ENCODE measurements at places on chromosomes 16 and 17.

GRCh38 chr16:30557707-30557956 lies 542 bp downstream of the ZNF764 start:
- no peak for DNase-seq

- DNase-seq: no peak
Observed at GRCh38 chr17:77312786-77313599, 172.2 kb downstream of the SEC14L1 start.

DNA sequence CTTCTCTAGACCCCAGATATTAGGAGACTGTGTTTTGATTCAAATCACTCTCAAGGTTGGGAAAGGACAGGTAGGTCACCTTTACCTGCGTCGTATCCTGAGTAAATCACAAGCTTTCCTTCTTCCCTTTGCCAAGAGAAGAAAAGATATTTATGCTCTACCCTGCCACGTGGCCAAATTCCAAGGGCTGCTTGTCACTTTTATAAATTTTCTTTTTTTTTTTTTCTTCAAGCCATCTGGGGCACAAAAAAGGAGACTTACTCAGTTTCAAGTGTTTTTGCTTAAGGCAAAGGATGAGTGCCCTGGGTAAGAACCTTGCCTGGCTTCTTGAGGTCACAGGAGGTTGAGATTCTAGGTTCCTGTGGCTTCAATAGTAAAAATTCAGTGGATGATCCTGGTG lies 285.1 kb downstream of the TMEM114 start:
- no peak for DNase-seq

DNA sequence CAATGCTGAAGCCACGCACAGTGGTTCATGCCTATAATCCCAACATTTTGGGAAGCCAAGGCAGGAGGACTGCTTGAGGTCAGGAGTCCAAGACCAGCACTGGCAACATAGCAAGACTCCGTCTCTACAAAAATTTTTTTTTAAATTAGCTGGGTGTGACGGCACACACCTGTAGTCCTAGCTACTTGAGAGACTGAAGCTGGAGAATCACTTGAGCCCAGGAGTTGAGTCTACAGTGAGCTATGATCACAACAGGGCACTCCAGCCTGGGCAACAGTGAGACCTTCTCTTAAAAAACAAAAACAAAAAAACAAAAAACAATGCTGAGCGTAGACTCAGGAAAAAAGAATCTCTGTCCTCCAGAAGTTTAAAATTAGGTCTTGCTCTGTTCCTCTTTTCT lies 6.1 kb downstream of the GNA13 start:
- DNase-seq: no peak

- DNase-seq: no peak
Observed at GRCh38 chr17:42804918-42805367, 6.3 kb downstream of the CNTD1 start.

DNA sequence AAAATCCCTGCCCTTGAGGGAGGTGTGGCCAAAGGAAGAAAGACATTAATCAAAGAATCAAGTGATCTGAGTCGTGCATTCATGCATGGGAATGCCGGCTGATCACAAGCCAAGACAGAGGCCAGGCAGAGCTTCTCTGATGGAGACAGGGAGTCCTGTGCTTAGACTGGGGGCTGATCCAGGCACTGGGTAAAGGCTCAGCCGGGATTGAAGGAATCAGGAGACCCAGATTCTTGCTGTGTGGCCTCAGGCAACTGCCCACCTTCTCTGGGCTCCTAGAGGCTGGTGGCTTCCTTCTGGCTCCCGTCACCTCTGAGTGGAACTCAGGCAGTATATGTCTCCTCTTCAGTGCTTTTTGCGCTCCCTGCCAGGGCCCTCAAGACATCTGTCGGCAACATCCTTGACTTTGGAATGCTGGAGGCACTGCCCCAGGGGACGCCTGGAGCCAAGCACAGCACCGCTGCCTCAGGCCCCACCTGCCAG lies 17.7 kb downstream of the RAI1 start:
- no peak for DNase-seq

DNA sequence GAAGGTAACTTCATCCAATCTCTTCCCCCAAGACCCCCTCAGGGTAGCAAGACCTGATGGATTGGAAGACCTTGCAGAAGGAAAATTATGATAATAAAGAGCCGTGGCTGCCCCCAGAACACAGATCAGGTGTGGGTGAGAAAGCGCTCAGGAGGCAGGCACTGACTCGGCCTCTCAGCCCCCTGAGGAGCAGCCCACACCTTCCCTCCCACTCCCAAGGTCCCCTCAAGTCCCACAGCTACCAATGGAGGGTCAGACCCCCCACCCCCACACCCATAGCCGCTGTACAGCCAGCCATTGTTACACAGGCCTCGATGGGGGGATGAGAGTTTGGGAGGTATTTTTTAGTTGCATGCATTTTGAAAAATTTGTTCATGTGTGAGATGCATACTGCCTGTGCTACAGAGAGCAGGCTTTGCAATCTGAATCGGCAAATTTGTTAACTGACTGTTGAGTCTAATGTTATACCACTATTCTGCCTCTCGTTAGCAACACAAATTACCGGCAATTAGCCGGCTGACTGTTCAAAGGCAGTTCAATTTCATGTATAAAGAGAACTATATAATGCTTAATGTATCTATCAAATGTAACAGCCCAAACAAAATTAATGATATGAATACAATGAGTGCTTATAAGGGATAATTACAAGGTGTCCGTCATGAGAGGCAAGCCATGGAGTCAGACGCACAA lies 211.7 kb downstream of the C16orf78 start:
- DNase-seq: no peak

- no peak for DNase-seq
Observed at GRCh38 chr16:73062743-73063733, 15.1 kb upstream of the ZFHX3 start.

GRCh38 chr17:68821860-68822696 lies 133.1 kb downstream of the ABCA8 start:
- DNase-seq: no peak

GRCh38 chr17:80941171-80941570 lies 50.5 kb upstream of the CHMP6 start:
- DNase-seq: no peak

GRCh38 chr17:81178136-81179091 lies 12.4 kb upstream of the AATK start:
- DNase-seq: no peak

GRCh38 chr17:49365667-49366066 lies 3.6 kb upstream of the ZNF652 start:
- no peak for DNase-seq

- DNase-seq: no peak
Observed at GRCh38 chr17:72270273-72270924, 149.6 kb downstream of the SOX9 start.

DNA sequence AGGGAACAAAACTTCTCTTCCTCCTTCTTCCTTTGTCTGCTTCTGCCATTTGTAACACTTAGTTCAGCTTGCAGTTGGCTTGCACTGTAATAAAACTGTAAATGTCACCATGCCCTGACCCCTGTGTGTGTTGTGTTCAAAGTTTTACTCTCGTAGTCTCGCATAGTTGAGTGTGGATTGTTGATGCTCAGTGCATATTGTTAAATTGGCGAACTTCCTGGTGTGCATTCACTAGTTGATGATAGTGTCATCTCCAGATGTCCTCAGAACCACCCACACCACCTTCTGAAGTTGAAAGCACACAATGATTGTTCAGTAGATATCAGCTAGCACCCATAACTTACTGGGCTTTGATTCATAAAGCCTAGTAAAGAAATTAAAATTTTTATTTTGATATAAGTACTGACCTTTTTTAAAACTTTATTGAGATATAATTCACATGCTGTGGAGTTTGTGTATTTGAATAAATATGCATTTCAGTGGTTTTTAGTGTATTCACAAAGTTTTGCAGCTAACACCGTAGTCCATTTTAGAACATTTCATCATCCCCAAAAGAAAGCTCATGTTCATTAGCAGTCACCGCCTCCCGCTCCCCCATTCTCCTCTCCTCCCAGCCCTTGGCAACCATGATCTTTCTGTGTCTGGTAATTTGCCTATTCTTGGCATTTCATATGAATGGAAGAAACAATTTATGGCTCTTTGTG lies 25.0 kb downstream of the USP10 start:
- DNase-seq: peak; percentile 54

DNA sequence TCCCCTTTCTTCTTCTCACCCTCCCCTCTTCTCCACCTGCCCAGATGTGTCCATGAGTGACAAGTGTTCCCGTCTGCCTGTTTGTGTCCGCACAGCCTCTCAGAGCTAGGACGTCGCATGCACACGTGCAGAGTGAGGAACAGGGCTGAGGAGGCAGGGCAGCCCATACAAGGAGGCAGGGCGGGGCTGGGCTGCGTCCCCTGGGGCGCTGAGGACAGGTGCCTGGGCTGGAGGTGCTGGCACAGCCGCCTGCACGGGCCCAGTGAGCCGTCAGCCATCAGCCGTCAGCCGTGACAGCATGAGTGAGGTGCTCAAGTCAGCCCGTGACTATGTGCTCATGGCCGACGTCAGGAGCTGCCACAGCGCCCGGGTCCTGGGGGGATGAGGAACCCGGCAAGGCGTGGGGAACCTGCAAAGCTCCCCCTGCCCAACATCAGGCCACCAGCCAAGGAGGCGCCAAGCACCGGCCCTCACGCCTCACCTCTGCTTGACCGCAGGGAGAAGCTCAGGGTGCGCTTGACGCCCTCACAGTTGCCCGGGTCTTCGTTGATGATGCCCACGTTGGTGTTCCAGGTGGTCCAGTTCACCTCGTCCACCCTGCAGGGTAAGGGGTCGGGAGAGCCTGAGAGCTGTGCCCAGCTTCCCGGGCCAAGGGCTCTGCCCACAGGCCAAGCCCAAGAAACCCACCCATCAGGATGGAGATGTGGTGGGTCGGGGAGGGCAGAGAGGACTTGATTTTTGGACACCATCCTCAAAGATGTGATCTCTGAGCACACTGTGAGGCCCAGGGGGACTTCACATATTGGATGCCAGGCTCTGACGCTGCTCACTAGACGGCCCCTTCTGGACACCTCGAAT lies 13.7 kb upstream of the TRPV3 start:
- DNase-seq: no peak

DNA sequence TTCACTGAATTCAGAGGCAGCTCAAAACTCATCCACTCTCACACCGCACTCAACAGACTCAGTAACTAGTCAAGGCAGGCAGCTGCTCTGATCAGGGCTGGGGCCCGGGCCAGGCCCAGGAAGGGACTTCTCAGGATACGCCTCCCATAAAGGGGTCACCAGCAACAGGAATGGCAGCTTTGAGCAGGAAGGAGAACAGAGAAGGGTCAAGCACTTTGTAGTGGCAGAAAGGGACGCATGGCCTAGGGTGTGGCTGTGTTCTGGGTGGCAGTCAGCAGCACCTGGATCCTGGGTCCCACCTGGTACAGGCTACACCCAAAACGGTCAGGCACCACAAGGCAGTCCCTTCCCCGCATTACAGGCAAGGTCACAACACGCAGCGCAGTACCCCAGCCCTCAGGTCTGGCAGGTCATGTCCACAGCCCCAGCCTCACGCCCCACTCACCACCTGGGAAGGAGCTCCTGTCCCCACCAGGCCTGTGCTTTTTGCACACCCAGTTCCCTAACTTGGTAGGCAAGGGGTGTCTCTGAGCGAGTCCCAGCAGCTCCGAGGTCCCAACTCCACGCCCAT lies 99.7 kb downstream of the ZNF778 start:
- DNase-seq: no peak

DNA sequence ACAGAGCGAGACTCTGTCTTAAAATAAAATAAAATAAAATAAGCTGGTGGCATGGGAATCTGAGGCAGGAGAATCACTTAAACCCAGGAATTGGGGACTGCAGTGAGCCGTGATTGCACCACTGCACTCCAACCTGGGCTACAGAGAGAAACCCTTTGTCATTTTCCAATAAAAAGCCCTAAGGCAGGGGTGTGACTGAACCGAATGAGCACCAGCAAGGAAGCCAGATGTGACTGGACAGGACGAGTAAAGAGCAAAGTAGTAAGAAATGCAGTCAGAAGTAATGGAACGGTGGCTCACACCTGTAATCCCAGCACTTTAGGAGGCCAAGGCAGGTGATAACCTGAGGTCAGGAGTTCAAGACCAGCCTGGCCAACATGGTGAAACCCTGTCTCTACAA lies 3.8 kb upstream of the RPL23 start:
- no peak for DNase-seq

GRCh38 chr17:58006560-58006923 lies 504 bp downstream of the SRSF1 start:
- peak; percentile 93 for DNase-seq

DNA sequence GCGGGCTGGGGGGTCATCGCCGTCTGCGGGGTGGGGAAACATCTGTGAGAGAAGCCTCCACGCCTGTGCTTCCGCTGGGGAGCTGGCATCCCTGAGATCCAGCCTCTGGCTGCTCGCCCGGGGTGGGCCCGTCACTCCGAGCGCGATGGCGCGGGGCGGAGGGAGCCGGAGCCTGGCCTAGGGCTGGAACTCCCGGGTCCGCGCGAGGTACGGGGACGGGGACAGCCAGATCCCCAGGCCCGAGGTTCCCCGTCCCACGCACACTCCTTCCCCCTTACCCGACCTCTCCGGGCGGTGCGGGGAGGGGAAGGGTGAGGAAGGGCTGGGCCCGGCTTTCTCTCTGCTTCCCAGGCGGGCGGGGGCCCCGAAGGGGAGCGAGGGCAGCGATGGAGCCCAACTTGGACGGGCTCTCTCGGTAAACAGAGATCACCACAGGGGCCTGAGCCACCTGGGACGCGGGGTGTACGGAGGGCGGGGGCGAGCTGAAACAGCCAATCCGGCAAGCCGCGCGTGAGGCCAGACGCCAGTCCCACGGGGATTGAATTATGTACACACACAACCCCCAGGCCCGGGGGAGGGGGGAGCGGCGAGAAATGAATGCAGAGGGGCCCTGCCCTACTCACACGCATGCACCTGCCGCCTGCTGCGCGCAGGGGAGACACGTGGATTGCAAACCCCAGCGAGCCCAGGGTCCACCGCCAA lies at the start of gene SLC16A11:
SLC16A11 (minus strand) TSS at position 596 of the 702 bp plus-strand sequence; CDS start at position 17, 579 bp downstream.
- DNase-seq: no peak

- DNase-seq: no peak
Observed at GRCh38 chr16:84790301-84790700, 29.5 kb upstream of the CRISPLD2 start.

GRCh38 chr17:30389756-30390300 lies 11.1 kb downstream of the CPD start:
- DNase-seq: no peak

DNA sequence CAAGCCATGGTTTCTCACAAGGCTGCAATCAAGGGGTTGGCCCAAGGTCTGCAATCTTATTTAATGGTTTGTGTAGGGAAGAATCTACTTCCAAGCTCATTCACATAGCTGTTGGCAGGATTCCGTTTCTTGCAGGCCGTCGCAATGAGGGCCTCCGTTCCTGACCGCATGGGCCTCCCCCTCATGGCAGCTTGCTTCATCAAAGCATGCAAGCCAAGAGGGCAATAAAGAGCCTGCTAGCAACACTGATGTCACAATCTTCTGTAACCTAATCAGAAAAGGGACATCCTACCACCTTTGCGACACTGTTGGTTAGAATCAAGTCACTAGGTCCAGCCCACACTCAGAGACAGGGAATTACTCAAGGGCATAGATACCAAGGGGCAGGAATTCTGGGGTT lies 95.5 kb downstream of the CCT6B start:
- DNase-seq: no peak

DNA sequence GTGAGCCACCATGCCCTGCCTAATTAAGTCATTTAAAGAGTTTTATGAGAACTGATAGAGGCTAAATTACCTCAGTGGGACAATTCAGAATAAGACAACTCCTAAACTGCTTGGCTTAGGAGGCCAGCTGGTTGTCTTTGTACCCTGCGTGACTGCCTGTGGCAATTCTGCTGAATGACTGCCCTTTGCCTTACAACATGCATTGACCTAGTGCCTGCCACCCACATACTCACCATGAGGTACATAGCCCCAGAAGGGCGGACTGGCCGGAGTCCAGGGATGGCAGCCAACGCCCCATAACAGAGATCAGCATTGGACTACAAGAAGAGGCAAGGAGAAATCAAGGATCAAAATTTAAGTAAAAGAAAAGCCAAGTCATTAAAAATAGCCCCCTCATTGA lies 7.3 kb downstream of the TAT start:
- no peak for DNase-seq

Data from vagina (tissue), 2 donors.